ENCODE measurements at places on chromosomes 13 and 19.
A peak's percentile ranks its signal among the peaks of the same experiment; 100 is the strongest.

DNA sequence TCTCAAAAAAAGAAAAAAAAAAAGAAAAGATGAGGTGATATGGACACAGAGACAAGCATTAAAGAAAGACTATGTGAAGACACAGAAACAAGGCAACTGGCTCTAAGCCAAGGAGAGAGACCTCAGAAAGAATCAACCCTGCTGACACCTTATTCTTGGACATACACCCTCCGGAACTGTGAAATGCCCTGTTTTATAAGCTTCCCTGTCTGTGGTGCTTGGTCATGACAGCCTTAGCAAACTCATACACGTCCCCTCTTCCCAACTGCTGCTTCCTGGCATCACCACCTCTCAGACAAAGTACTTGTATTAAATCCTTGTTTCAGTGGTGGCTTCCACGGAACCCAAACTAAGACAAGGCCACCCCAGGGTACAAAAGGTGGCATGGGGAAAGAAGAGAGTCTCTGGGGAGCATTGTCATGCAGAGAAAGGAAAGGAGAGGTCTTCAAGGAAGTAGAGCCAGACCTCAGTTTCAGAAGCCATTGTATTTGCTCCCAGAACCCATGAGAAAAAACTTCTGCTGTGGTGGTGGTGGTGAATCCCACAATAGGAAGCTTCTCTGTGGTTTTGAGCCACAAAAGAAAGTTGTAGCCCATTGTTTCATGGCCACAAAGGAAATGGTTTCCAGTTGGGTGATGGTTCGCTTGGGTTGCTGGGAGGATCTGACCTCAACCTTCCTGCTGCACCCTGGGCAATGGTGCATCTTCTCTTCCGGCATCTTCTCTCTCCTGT, 16.3 kb upstream of the TSPAN16 start:
- DNase-seq: no peak

GRCh38 chr19:9986787-9987281, 23.5 kb downstream of the COL5A3 start:
- DNase-seq: peak; percentile 28

- DNase-seq: no peak
Measured at GRCh38 chr13:33376212-33376611, 90.7 kb upstream of the STARD13 start.

DNA sequence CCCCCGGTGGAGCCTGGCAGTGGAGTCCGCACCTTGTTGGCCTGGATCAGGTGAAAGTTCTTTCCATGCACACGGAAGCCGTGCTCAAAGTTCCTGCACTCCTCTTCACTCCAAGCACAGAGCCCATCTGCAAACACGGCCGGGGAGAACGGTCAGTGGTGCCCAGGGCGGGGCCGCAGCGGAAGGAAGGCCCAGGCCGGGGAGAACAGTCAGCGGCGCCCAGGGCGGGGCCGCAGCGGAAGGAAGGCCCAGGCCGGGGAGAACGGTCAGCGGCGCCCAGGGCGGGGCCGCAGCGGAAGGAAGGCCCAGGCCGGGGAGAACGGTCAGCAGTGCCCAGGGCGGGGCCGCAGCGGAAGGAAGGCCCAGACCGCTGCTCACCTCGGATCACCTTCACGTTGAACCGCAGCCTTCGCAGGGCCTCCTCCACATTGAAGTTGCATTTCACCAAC, 20.6 kb upstream of the PLPP2 start:
- DNase-seq: no peak

DNA sequence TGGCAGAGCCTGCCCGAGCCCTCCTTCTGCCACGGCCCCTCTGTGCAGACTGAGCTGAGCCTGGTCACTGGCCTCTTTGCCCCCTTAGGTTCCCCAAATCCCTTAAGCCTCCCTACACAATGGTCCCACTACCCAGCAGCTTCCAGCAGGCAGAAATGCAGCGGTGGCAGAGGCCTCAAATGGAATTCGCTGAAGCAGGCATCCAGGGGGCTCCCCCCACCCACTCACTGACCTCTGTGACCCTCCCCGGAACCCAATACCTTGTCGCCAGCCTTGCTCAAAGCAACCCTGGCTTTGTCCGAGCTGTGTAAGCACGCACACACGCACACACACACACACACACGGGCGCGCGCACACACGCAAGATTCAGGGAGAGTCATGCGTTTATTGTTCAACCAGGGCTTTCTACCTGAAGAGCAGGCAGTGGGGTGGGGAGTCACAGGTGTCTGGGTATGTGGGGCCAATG, at the start of gene LIM2:
Gene LIM2, minus strand, starts transcription at position 51 of the 466 bp plus-strand sequence. CDS start 531 bp downstream, outside the sequence.
- DNase-seq: no peak

GRCh38 chr13:91286317-91286716, 61.2 kb upstream of the MIR17HG start:
- no peak for DNase-seq

GRCh38 chr13:113555141-113555540, 29.4 kb upstream of the TFDP1 start:
- no peak for DNase-seq

DNA sequence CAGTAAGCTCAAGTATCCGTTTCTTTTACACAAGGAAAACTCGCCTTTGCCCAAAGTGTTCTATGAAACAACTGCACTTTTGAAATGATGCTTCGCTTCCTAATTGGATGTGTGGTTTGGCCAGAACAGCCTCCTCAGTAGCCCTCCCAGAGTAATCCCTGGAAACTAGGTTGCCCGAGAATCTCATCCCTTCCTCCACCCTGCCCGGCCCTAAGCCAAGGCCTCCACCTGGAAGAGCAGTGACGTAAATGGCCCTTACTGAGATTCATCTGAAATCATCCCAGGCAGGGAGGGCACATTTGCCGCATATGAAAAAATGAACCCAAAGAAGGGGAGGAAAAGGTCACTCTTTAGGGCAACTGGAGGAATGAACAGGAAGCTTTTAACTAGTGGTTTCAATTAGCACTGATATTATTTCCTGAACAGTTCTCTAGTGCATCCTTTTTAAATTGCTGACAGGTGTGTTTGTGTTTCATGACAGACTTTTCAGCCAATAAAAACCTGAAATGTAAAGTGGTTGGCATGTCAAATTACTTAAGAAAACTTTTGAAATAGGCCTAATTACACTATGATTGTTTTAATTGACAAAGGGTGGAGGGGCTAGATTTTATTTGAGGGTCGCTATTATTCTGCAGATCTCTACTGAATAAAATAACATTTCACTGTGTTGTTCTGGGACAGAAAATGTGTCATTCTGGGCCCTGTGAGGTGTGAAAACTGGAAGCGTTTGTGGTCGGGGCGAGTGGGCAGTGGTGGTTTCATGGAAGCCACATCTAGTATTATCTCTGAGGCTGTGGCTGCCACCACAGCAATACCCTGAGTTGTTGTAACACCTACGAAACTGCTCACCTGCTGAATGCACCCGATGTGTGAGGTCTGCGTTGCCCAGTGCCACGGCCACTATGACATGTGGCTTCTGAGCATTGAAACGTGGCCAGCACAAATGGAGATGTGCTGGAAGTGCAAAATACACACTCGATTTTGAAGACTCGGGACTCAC, 112.1 kb downstream of the ZIC5 start:
- DNase-seq: no peak

GRCh38 chr19:447816-448560, 12.8 kb downstream of the SHC2 start:
- no peak for DNase-seq

DNA sequence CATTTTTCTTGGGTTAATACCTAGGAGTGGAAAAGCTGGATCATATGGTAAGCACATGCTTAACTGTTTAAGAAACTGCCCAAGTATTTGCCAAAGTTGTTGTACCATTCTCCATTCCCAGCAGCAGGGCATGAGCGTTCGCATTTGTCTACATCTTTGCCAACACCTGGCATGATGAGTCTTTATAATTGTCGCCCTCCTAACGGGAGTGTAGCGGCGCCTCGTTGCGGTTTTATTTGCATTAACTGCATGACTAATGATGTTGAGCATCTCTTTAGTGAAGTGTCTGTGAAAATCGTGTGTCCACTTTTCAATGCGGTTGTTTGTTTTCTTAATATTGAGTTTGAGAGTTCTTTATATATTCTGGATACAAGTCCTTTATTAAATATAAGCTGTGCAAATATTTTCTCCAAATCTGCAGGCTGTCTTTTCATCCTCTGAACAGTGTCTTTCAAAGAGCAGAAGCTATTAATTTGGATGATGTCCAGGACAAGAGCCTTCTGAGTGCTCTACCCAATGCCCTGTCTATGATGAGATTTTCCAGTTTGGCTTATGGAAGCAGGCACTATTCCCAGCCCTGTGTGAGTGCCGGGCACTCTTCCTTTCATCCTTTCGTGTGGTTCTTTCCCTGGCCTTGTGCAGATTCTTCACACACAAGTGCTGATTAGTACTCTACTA, 202.0 kb downstream of the FOXO1 start:
- DNase-seq: no peak

DNA sequence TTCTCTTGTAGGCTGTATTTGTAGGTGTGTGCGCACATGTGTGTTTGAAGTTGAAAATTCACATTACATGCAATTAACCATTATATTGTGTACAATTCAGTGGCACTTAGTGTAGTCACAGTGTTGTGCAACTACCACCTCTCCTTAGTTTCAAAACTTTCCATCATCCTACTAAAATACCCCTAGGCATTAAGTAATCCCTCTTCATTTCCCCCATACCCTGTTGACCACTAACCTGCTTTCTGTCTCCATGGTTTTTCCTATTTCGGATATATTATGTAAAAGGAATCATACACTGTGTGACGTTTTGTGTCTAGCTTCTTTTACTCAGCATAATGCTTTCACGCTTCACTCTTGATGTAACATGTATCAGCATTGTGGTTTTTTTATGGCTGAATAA, 16.1 kb downstream of the LSM14A start:
- DNase-seq: no peak

GRCh38 chr13:53079691-53080090, 51.1 kb downstream of the OLFM4 start:
- no peak for DNase-seq
